Activated CD4-positive, alpha-beta T cell treated with anti-CD3 and anti-CD28 coated beads for 36 hours (primary cell): ENCODE measurements at places on chromosomes 16 and 17.

- peak; percentile 85 for DNase-seq
Measured at GRCh38 chr16:15961060-15961511, 11.7 kb downstream of the ABCC1 start.

- DNase-seq = no peak
Measured at GRCh38 chr17:27306276-27306835, 12.4 kb downstream of the WSB1 start.

GRCh38 chr17:67217446-67217845 is 27.6 kb downstream of the HELZ start:
- DNase-seq = no peak

- no peak for DNase-seq
Measured at GRCh38 chr17:22217135-22217534, 524.8 kb downstream of the KCNJ18 start.

DNA sequence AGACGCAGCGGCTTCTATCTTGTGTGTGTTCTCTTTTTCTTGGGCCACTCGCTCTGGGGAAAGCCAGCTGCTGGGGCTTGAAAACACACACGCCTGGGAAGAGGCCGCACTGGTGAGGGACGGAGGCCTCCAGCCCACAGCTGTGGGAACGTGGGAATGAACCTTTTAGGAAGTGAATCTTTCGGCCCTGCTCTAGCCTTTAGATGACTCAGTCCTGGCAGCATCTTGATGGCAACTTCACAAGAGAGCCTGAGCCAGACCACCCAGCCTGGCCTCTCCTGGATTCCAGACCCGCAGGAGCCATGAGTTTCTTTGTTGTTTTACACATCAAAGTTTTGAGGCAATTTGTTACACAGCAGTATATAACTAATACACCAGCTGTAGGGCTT is 2.2 kb upstream of the PDPK1 start:
- DNase-seq = no peak

GRCh38 chr17:8658810-8659209 is 28.3 kb upstream of the MYH10 start:
- DNase-seq = no peak

- peak; percentile 62 for DNase-seq
Measured at GRCh38 chr16:57795431-57795878, 6.8 kb downstream of the KIFC3 start.

DNA sequence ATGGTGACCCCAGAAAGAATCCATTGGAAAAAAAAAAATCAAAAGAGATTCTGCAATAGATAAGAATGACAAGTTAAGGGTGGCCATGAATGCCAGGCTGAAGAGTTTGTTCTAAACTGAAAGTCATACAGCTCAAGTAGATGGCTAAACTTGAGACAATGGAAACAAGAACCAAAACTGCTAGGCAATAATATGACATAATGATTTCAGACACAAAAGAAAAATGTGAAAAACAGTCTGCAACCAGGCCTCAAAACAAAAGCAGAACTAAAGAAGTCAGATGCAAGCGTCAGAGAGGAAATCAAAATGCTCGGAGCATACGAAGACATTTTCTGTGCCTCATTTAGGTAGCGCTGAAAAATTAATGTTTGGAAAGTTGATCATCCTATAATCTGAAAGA is 54.4 kb upstream of the YPEL2 start:
- no peak for DNase-seq

DNA sequence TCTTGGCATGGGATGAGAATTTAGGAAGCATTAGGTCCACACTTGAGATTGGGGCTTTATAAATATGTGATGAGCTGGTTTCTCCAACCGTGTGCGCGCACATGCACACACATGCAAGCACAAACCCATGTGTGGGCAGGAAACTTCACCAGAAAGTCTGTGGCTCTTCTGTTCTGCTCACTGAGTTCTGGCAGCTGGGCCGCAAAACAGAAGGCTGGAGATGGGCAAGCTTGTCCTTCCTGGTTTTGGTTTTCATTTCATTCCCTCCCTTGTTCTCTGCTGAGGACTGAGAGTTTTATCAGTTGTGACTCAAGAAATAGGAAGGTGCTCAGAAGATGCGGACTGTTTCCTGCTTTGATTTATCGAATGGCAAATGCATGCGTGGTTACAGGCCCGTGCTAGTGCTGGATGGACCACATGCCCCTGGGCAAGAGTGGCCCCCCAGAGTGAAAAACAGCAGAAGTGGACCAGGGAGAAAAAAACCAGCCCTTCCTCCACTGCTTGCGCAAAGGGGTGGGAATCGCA is 14.1 kb downstream of the MAP3K14 start:
- peak; percentile 60 for DNase-seq

GRCh38 chr17:12592941-12593340 is 72.7 kb upstream of the MYOCD start:
- DNase-seq = no peak

DNA sequence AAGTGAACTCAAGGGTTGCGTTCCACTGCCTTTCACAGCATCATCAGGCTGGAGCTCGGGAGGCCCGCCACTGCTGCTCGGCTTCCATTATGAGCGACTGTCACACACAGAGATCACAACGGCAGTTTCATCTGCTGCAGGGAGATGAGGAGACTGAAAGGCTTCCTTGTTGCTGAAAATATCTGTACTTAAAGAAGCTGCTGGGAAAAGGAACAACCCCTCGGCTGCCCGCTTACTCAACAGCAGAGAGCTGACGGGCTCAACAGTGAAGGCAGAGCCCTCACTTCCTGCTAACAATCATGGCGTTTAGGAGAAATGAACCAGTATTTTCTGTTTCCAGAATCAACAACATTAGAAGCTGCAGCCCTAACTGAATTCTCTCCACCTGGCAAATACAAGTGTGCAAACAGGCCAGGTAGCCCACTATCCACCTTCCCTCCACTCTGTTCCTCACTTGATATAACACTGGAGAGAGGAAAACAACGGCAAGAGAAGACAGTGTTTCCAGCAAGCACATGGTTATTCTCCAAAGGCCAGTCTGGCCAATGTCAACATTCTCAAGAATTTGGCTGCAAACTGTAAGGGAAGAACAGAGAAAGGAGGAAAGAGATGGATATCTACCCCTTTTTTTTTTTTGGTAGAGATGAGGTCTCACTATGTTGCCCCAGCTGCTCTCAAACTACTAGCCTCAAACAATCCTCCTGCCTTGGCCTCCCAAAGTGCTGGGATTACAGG is 33.7 kb downstream of the MBTPS1 start:
- no peak for DNase-seq

DNA sequence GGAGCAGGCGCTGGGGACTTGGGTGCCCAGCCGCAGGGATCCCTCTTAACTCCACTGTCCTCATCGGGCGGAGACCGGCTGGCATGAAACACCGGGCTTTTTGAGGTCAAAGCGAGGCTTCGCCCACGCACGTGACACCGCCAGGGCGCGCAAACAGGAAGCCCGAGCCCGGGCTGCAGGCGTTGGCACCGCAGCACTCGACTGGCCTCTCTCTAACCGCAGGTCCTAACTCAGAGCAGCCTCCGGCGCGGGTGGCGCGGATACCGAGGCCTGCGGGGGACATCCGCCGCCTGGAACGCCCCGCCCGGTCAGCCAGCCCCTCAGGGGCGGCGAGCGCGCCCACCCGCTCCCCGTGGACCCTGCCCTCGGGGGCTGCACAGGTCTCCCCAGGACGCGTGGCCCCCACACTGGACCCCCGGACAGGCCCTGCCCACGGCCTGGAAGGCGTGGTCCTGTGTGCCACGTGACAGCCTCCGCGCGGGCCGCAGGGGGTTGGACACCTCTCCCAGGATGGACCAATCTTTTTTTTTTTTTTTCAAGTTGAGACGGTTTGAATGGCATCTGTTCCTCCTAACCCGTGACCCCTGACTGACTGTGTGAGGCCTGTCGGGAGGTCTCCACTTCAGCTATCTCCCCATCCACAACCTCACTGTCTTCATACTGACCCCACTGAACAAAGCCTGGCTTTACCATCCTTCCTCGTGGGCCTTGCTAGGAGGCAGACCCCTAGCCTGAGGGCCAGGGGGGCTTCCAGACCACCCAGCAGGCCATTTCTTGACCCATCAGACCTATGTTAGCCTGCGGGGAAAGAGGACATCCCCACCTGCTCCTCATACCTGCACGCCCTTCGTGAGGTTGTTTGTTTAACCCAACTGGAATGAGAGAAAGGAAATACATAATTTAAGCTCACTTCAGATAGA is 8.4 kb upstream of the SLC47A2 start:
- DNase-seq = peak; percentile 77

DNA sequence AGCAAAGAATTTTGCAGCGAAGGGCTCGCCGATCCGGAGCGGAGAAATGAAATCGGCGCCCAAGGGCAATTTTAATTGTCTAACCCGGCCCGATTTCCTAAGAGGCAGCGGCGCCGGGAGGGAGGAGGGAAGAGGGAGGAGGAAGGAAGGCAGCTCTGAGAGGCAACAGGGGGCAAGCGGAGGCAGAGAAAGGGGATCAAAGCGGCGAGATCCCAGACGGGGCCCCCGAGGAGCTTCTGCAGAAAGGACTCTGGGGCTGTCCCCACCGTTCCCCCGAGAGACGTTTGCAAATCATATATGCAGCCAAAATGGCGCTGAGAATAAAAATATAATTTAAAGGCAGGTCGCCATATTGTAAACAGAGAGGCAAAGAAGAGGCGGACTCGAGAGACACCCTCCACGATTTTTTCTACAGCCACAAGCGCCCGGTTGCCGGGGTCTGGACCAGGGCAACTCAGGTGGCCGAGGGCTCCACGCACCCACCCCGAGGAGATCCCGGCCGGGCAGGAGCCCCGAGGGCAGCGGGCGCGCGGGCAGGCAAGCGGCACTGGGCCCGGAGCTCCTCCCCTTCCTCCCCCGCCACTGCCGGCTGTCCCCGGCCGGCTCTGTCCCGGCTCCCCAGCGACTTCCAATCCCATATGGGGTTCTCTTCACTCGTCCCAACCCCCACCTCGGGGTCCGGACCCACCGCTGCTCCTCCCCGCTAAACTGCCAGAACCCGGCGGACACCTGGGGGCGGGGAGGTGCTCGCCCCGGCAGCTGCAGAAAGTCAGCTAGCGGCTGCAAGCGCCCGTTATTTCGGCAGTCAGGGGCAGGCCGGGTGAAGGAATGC is 1.9 kb downstream of the PHF12 start:
- peak; percentile 82 for DNase-seq

DNA sequence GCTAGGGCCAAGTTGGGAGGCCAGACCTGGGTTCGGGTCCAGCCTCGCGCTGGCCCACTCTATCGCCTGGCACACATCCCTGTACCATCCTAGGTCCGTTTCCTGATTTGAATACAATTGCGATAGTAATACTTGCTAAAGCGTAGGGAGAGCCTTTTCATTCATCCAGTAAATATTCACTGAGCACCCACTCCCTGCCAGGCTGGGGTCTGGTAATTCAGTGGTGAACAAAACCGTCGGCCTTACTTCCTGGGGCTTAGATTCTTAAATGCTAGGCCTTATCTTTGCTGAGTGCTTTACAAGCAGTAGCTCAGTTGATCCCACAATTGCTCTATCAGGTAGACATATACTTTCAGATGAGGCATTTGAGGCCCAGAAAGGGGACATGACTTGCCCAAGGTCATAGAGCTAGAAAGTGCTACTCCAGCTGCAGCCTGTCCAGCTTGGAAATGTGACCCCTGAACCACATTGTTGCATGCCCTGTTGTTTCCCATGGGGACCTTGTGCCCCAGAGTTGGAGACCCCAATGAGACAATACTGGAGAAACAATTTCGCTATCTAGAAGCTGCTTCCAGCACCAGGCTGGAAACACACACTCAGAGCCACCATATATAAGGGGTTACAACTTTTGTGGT is 691 bp downstream of the USB1 start:
- no peak for DNase-seq

GRCh38 chr16:66247516-66248481 is 118.7 kb upstream of the CDH5 start:
- no peak for DNase-seq

DNA sequence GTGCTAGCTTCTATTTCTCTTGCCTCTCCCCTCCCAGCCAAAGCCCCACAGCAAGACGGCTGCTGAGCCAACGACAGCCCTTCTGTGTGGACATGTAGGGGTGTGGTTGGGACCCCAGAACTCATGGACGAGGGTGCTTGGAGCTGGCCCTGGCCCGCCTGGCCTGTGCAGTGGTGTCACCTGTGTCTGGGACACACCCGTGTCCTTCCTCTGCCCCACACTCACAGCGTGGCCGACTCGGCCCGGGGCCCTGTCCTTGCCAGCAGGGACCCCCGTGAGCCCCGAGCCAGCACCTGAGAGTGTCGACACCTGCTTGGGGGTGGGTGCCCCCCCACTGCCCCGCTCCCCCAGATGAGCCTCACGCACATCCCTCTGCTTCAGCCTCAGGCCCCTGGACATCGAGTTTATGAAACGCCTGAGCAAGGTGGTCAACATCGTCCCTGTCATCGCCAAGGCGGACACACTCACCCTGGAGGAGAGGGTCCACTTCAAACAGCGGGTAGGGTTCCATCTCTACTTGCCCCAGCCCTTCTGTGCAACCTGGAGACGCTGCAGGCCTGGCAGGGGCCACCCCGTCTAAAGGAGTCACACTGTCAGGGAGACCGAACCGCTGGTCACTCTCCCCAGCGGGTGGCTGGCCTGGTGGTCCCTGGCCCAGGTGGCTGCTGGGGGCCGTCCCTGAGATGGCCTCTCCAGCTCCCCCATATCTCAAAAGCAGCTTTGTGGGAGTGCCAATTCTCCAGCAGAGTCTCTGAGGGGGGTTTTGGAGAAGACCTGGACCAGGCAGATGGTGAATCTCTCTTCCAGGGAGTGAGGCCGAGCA is 349.8 kb downstream of the SEC14L1 start:
- no peak for DNase-seq

DNA sequence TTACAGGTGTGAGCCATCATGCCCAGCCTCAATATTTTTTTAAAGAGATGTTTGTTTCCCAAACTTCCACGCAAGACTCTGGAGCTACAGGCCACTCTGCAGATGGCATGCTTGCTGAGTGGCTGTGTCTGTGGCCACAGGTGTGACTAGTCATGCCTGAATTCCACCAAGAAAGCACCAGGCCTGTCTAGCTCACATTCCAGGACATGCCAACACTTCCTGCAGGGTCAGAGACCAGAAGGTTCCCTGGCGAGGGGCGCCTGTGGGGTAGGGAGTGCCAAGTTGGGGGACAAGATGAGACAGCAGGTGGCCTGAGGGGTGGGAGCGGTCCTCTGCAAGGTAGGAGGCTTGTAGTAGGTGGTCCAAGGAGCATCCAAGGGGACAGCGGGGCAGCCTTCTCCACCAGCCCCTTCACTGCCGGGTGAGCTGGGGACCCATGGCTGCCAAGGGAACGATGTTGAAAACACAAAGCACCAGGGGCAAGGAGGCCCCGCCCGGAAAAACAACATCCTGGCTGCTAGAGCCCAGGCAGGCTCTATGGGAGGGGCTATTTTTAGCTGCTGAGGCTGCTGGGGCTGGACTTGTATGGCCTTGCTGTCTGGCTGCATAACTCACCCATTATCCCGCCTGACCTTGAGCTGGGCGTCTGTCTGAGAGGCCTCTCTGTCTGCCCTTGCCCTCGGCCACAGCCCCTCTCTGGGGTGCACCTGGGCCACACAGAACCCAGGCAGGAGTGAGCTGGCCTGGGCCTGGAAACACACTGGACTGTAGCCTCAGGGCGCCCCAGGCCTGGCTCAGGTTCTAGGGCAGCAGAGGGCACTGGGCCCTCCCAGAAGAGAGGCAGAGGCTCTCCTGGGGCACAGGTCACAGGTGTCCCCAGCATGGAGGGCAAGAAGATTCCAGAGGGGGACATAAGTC is 5.7 kb downstream of the TRIM47 start:
- peak; percentile 58 for DNase-seq
